ENCODE measurements at places on chromosomes 16 and 17. TPM values are rescaled to one million over a fixed set of nuclear protein-coding genes. Genes with fewer than 3 reads are reported as not detected.

DNA sequence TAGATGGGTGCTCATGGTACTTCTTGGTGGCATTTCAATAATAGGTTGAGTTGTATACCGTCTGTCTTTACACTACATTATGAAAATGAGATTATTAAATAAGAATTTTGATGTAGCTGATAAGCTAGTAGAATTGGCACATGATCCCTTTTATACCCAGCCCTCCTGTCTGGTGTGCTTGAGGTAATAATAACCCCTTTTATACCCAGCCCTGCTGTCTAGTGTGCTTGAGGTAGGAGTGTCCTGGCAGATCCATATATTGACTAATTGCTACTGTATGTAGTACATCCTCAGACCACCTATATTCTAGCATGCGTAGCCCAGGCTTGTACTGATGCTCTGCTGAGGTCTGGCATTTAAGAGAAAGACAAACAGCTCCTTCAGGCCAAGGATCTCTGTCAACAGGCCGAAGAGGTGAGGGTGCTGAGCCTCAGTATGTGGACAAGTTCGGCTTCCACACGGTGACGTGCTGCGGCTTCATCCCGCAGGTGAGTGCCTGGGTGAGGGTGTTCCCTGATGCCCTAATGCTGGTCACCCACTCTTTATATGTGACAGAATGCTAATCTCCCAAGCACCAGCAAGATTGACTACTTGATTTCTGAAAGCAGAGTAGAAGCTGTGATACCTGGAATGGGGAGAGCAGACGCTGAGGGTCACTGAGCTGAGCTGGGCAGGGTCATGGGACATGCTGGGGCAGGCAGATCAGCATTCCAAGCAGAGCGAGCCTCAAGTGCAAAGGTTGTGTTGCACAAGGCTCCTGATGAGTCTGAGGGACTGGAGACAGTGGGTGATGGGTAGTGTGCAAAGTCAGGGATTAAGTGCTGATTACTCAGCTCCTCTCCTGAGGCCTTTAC is 5.7 kb downstream of the FN3K start:
- H3K4me1 ChIP-seq: no peaks in the 10 kb centered on the region
- no peak overlapping the region for H3K27ac ChIP-seq
- no peak overlapping the region for H3K4me3 ChIP-seq
- no peaks in the 10 kb centered on the region for H3K27me3 ChIP-seq
- DNase-seq: no peak

DNA sequence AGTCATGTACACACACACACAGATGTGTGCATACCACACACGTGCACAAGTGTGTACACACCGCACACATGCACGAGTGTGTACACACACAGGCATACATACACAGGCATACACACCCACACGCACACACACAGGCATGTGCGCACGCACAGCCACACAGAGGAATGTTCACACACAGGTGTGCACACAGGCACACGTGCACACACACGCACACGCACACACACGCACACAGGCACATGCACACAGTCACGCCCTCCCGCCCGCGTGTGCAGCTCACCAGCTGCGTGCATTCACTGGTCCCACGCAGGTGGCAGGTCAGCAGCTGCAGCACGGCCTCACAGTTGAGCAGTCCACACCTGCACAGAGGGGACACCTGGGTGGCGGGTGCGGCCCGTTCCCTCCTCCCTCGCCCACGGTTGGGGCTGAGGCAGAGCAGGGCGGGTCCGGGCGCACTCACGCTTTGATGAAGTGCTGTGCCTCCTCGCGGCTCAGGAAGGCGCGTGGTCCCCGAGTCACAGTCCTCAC is 7.7 kb downstream of the TEPSIN start:
- H3K36me3 ChIP-seq: peaks cover 2% of the 10 kb centered on the region
- H3K4me3 ChIP-seq: no peak overlapping the region
- H3K4me1 ChIP-seq: no peaks in the 10 kb centered on the region
- H3K27me3 ChIP-seq: no peaks in the 10 kb centered on the region

DNA sequence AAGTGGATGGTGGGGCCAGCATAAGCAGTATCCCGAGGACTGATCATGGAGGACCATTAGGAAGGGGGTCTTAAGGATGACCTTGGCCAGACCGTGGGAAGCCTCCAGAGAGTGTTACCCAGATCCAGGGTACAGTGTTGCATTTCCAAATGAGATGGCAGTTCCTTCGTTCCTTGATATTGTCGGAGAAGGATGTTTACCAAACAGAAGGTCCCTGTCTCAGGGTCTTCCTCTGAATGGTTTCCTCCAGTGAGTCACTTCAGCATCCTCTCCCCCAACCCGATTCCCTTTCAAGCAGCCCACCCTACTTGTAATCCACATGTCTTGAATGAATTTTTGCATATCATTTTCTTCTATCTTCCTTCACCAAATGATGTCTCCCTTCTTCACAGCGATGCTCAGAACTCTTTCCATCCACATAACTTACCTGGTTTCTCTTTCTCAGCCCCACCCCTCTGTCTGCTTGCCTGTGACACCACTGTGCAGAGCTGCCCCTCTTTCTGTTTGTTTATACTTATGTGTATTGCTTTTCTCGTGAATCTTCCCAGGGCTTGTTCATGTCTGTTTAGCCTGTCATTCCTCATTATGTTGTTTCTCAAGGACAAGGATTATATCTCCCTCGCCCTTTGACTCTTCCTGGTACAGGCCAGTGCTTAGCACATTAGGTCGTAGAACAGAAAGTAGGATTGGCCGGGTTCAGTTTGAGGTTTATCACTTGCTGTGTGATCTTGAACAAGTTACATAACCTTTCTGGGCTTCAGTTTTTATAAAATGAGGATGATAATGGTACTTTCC is 5.7 kb downstream of the GOSR2 start:
- DNase-seq: no peak
- no peaks in the 10 kb centered on the region for H3K27me3 ChIP-seq
- peaks cover 23% of the 10 kb centered on the region for H3K36me3 ChIP-seq
- H3K4me3 ChIP-seq: no peak overlapping the region
- no peak overlapping the region for H3K27ac ChIP-seq

The PLEKHG4 gene
- total RNA-seq: 7.4 TPM

GRCh38 chr17:8125154-8125946 is 1.4 kb upstream of the HES7 start:
- peak overlapping the region; percentile 54 for H3K4me3 ChIP-seq
- H3K27ac ChIP-seq: no peak overlapping the region
- DNase-seq: peak; percentile 99
- H3K36me3 ChIP-seq: no peaks in the 10 kb centered on the region
- H3K4me1 ChIP-seq: peaks cover 16% of the 10 kb centered on the region

The TNK1 gene
- 7.6 TPM for total RNA-seq

The RPUSD1 gene
- 32.2 TPM for total RNA-seq

DNA sequence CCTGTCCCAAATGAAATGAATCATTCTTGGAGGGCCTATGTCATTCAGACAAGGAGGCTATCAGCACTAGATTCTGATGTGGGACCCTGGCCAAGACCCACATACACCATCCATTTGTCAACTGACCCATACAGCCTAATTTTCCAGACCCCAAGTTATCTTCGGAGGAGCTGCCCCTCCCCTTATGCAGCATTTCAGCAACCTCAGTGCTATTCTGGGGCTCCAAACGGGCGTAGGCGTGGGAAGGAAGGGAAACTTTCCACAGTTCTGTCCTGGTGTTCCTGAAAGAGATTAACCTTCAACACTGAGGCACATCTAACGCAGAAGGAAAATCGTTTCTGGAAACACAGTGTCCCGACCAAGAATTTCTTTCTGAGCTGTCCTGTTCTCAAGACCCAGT is 86.7 kb downstream of the MYH11 start:
- no peaks in the 10 kb centered on the region for H3K27me3 ChIP-seq
- H3K27ac ChIP-seq: no peak overlapping the region
- H3K36me3 ChIP-seq: no peaks in the 10 kb centered on the region
- H3K4me3 ChIP-seq: no peak overlapping the region
- no peaks in the 10 kb centered on the region for H3K4me1 ChIP-seq

DNA sequence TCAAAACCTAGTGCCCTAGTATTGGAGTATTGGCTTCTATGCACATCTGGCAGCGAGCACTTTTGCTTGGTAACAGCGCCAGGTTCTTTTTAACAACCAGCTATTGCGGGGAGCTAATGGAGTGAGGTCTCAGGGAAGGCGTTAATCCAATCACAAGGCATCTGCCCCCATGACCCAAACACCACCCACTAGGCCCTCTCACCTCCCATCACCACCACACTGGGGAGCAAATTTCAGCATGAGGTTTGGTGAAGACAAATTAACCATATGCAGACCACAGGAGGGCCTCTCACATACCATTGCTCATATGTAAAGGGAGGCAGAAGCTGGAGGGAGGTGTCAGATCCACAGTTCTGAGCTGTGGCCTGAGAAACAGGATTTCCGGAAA is 893 bp upstream of the ODF4 start:
- no peak for DNase-seq
- H3K27me3 ChIP-seq: no peaks in the 10 kb centered on the region
- peaks cover 2% of the 10 kb centered on the region for H3K4me1 ChIP-seq
- no peak overlapping the region for H3K27ac ChIP-seq
- no peaks in the 10 kb centered on the region for H3K36me3 ChIP-seq
- no peak overlapping the region for H3K4me3 ChIP-seq

The CAPNS2 gene
- 0.33 TPM for total RNA-seq

DNA sequence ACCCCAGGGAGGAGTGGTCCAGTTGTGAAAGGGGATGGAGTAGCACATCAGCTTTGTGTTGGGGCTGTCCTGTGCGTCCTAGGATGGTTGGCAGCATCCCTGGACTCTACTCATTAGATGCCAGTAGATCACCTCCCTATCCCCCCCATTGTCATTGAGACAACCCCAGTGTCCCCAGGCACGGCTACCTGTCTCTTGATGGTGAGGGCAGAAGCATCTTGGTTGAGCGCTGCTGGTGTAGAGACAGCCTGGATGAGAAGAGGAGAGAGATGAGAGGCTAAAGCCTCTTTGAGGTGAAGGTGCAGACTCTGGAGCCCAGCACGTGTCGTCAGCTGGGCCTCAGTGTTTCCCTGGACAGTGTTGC is 55.4 kb downstream of the TNFRSF13B start:
- no peak overlapping the region for H3K4me3 ChIP-seq
- no peak for DNase-seq
- H3K36me3 ChIP-seq: no peaks in the 10 kb centered on the region
- H3K4me1 ChIP-seq: no peaks in the 10 kb centered on the region
- no peaks in the 10 kb centered on the region for H3K27me3 ChIP-seq
- H3K27ac ChIP-seq: no peak overlapping the region

The NRN1L gene
- 4.9 TPM for total RNA-seq

GRCh38 chr16:89319886-89320781 is 102.6 kb downstream of the ZNF778 start:
- H3K4me1 ChIP-seq: peaks cover 66% of the 10 kb centered on the region
- H3K27ac ChIP-seq: 0 out of 2 replicates have a peak overlapping the region, but pooled peaks have one; percentile 4
- DNase-seq: no peak
- H3K36me3 ChIP-seq: peaks cover 5% of the 10 kb centered on the region
- no peak overlapping the region for H3K4me3 ChIP-seq

DNA sequence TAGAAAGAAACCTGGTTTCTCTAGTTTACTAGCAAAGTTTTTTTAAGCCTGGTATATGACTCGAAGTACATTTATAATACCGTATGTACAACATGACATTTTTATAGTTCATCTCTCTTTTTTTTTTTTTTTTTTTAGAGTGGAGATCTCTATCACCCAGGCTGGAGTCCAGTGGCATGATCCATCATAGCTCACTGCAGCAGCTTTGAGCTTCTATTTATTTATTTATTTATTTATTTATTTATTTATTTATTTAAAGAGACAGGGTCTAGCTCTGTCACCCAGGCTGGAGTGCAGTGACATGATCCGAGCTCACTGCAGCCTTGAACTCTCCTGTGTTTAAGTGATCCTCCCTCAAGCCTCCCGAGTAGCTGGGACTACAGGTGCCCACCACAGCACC is 25.9 kb upstream of the VPS4A start:
- no peak overlapping the region for H3K4me3 ChIP-seq
- DNase-seq: no peak
- no peak overlapping the region for H3K27ac ChIP-seq
- no peaks in the 10 kb centered on the region for H3K4me1 ChIP-seq
- H3K36me3 ChIP-seq: peaks cover 3% of the 10 kb centered on the region
- no peaks in the 10 kb centered on the region for H3K27me3 ChIP-seq

DNA sequence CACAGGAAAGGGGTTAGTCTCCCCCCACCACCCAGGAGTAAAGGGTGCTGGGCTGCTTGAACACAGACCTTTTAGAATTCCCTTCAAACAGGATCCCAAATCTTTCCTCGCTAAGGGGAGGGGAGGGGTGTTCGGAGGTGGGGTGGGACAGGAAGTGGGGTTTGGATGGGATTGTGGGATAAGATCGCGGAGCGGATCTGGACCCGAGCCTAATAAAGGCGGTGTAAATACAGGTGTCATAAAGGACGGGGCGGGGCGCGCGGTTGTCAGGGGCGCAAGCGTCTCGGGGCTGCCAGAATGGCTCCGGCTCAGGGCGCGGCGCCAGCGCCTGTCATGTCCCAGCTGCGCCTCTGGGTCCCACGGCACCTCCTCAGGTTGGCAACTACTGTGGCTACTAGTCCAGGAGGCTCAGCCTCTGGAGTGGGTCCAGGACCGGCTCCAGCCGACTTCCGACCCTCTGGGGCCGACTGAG is 59.8 kb upstream of the FBXO47 start:
- peak overlapping the region; percentile 16 for H3K4me3 ChIP-seq
- peak; percentile 71 for DNase-seq
- no peaks in the 10 kb centered on the region for H3K4me1 ChIP-seq

DNA sequence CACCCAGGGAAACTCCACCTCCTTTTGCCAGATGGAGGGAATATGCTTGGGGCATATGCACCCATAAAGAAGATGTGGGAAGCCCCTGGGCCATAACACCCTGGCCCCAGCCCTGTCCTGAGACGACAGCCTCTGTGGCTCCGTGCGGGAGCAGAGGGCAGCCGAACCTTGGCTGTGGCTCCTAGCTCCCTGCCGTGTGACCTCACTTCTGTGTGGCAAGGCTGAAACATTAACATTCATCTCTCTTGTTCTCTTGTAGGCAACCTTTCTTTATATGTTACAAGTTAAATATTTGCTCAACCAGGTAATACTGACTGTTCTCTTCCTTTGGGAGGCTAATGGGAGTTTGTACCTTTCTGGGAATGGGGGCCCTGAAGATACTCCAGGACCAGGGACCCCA is 17.5 kb downstream of the SLC47A1 start:
- H3K27me3 ChIP-seq: no peaks in the 10 kb centered on the region
- H3K36me3 ChIP-seq: no peaks in the 10 kb centered on the region
- no peak overlapping the region for H3K4me3 ChIP-seq
- no peak overlapping the region for H3K27ac ChIP-seq

All from H1 (cell line).